ENCODE measurements at places on chromosomes 1 and 21.
A peak's percentile ranks its signal among the peaks of the same experiment; 100 is the strongest.

- DNase-seq = no peak
Observed at GRCh38 chr1:50973875-50974617, 4.0 kb downstream of the CDKN2C start.

DNA sequence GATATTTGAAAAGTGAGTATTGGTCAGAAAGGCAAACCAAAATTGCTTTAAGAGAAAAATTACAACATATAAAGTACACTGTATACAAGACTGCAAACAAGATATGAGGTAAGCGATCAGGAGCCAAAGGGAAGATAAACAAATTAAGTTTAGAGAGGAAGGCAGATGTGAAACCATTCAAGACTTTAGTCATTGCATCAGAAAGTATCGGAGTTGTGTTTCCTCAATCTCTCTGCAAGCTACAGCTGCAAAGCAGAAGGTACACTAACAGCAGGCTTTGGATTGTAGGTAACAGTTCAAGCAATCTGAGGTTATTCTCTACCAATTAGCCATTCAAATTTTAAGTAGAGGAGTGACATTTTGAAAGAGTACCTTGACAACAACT is 21.3 kb upstream of the TLCD4 start:
- DNase-seq = no peak

DNA sequence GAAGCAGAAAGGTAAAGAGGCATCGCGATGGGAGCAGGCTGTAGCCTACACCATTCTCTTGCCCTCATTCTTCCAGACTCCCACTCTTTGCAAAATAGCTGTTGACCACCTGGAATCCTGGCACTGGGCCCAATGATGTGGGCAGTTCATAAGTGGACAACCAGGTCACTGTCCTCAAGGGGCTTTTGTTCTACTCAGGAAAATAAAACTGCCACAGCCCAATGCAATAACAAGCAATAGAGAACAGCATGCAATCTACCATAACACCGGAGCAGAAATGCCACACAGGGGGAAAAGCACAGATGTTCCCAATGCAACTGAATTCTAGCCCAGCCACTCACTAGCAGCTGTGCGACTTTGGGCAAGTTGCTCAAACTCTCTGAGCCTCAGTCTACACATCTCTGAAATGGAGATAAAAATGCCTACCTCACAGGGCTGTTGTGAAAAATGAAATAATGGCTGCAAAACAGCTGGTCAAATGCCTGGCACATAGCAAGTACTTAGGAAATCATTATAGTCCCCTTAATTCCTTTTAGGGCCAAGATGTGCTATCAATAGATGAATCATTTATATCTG is 56.7 kb downstream of the NENF start:
- DNase-seq = no peak

DNA sequence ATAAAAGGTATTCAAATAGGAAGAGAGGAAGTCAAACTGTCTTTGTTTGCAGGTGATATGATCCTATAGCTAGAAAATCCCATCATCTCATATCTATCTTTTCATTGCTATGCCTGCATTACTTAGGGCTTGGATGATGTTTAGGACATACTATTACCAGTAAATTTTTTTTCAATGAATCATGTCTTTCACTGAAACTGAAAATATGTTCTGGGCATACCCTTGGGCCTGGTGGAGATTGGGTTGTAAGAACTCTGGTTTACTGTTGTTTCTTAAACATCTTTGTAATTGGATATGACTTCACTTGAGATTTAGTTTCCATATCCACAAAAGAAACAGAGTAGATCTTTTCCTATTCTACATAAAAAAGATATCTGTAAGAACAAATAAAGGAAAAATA is 502.2 kb upstream of the PRMT6 start:
- no peak for DNase-seq

DNA sequence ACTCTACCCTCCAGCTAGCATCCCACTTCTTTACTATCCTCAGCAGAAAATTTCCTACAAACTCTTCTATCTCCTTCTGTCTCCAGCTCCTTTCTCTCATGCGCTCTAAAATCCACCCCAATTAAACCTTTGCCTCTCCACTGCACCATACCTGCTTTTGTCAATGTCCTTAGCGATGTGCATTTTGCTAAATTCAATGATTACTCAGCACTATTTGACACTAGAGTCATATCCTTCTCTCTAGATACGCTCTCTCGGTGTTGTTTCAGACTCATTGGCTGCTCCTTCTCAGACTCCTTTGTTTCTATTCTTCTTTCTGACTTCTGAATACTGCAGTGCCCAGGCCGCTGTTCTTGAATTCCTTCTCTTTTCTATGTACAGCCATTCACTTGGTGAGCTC is 144.2 kb downstream of the HLX start:
- no peak for DNase-seq

DNA sequence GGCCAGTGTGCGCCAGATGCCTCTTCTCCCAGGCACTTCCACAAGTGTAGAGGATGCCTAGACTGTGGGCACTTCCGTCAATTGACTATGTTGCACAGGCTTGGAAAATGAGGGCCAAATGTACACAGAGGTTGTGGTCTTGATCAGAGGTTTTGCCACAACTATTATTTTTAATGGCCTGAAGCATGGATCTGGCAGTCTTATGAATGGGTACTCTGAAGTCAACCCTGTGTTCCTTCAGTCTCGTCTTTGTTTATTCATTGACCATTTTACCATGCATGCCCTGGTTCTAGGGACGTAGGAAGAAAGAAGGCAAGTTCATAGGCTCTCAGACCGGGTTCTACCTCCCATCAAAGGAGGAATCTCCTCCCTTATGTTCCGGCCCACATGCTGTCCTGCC is 329.1 kb downstream of the HHAT start:
- DNase-seq = no peak

GRCh38 chr1:228803421-228803820 is 68.1 kb downstream of the RHOU start:
- DNase-seq = no peak

GRCh38 chr1:69278923-69279322 is 288.8 kb upstream of the LRRC7 start:
- no peak for DNase-seq

GRCh38 chr1:178310685-178311105 is 186.1 kb downstream of the CLEC20A start:
- DNase-seq = peak; percentile 9

DNA sequence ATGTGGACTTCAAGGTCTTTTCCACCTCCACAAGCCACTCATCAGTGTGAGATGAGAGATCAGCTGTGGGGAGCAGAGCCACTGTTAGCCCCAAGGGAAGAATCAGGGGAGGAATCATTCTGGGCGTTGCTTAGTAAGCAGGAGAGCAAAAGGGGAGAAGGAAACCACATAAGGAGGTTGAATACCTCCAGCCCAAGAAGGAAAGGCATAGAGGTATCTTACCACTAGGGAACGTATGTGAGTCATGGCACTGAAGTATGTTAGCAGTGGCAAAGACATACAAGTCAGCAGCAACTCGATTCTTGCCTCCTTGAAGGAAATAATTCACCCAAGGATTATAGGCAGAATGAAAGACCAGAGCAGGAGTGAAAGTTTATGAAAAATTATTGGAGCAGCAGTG is 31.6 kb upstream of the SLC5A9 start:
- no peak for DNase-seq

DNA sequence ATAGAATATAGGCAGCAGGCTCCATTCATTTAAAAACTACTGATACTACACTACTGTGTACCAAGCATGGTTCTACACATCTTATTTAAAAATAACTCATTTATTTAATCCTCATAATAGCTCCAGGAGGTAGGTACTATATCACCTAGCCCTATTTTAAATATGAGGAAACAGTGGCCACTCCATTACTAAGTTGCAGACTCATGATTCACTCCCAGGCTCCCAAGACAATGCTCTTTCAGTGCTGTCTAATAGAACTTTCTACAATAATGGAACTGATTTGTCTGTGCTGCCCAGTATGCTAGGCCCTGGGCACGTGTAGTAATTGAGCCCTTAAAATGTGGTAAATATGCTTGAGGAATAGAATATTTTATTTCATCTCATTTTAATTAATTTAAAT is 357.1 kb downstream of the LTN1 start:
- DNase-seq = no peak

GRCh38 chr1:21022279-21023040 is 154.2 kb downstream of the EIF4G3 start:
- no peak for DNase-seq

- no peak for DNase-seq
Observed at GRCh38 chr1:24440436-24440835, 24.8 kb downstream of the NIPAL3 start.

- DNase-seq = no peak
Observed at GRCh38 chr1:183891158-183891856, 86.4 kb downstream of the RGL1 start.

GRCh38 chr1:107535091-107535490 is 394.3 kb downstream of the NTNG1 start:
- no peak for DNase-seq

DNA sequence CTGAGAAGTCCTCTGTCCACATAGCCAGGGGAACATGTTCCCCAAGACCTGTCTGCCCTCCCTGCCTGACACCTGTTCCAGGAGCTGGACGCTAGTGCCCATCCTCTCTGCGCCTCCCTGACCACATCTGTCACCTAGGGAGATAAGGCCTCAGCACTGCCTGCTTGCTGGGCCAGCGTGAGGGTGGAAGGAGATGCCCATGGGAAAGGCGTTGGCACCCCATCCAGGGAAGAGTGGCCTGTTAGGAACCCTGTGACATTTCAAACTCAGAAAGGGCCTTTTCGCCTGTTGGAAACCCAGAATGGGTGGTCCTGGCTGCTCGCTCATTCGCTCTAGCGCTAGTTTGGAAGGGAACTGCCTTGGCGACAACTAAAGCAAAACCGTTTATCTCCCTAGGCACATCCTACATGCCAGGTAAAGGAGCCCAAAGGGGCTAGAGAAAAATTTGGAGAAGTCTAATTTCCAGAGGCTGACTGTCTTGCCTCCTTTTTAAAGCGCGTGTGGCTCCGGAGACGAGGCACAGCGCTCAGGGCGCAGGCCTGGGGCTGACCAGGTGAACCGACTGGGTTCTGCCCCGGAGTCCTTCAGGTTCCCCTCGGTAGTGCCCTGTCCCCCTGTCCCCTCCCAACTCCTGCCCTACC is 410 bp downstream of the ACTA1 start:
- DNase-seq = no peak

DNA sequence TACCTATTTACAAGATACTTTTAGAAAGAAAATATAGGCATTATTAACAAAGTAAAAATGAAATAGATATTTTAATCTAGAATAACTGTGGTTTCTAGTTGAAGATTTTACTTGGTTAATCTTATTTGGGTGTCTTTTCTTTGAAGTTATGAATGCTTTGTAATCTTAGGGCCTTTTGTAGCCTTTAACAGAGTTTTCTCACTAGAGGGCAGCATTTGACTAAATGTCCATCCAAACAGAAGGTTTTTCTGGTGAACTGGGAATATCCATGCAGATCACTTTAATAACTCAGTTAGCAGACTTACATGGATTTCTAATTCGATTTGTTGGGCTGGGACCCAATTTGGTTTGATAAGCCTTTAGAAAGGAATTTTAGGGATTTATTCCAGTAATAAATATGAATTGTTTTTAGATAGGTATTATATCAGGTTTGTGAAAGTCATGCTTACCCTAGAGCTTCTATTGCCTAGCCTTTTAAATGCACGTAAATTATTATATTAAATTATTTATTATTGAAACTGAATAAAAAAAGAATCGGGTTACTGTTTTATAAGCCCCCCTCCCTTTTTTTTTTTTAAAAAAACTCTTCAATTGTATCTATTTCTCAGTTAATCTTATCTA is 119.7 kb downstream of the ZNF326 start:
- peak; percentile 18 for DNase-seq

GRCh38 chr1:168583571-168583970 is 7.2 kb downstream of the XCL1 start:
- DNase-seq = no peak

- DNase-seq = no peak
Observed at GRCh38 chr1:200211157-200211556, 183.6 kb downstream of the NR5A2 start.

DNA sequence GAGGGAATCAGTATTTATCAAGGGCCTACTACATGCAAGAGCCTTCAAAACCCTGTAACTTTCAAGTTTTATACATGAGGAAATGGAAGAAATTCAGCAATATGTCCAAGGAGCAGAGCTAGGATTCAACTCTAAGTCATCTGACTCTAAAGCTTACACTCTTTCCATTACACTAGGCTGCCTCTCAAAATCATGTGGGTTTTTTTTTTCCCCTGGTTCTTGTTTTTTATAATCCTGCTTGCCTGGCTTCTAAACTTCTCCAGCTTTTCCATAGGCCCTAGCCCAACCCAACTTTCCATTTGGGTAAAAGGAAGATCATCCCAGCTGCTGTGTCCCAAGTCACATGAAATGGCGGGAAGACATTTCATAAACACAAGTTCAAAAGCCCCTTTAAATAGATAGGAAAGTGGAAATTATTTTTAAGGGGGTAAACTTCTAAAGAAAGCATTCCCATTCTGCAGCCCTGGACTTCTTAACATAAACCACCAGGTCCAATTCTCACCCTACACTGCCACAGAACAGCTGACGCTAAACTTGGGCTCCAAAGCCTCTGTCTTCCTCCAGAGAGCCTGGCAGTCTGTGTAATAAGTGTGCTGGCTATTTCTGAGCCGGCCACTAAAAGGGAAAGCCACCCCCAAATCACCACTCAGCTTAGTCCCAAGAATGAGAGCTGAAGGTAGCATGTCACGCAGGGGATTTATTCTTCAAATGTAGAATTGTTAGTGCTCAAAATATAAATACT is 46.9 kb downstream of the ITPKB start:
- no peak for DNase-seq

- no peak for DNase-seq
Observed at GRCh38 chr1:117020526-117021156, 19.1 kb downstream of the CD101 start.

DNA sequence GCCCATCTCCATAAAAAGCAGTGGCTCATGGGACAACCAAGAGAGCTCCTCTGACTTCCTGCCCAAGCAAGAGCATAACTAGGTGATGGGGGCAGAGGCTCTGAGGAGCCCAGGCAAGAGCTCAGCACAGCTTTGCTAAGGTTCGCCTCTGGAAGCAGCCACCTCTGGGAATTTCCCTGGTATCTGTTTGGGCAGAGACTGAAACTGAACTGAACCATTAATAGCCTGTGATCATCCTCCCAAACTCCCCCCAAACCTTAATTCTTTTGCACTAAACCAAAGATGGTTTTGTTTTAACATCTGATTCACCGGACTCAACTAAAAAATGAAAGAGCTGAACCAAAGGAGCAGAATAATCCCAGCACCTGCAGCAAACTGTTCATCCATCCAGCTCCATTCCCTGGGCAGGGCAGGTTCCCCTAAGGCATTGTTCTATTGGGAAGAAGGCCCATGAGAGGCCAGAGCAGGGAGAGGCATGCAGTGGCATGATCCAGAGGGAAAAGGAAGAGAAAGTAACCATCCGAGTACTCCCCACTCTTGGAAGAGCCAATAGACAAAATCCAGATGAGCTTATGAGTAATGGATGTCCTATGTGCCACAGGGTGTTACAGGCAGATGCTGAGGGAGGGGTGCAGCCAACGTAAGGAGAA is 77.8 kb upstream of the KAZN start:
- DNase-seq = no peak

GRCh38 chr1:42815941-42816584 is 859 bp upstream of the ERMAP start:
- no peak for DNase-seq

- DNase-seq = no peak
Observed at GRCh38 chr1:64243757-64244080, 40.3 kb downstream of the UBE2U start.

- no peak for DNase-seq
Observed at GRCh38 chr21:18269856-18270255, 25.2 kb downstream of the CHODL start.
